Jurkat, Clone E6-1 (cell line): ENCODE measurements at places on chromosomes 2 and 18.

GRCh38 chr2:71691747-71692441 lies 238.5 kb downstream of the DYSF start:
- DNase-seq = no peak

DNA sequence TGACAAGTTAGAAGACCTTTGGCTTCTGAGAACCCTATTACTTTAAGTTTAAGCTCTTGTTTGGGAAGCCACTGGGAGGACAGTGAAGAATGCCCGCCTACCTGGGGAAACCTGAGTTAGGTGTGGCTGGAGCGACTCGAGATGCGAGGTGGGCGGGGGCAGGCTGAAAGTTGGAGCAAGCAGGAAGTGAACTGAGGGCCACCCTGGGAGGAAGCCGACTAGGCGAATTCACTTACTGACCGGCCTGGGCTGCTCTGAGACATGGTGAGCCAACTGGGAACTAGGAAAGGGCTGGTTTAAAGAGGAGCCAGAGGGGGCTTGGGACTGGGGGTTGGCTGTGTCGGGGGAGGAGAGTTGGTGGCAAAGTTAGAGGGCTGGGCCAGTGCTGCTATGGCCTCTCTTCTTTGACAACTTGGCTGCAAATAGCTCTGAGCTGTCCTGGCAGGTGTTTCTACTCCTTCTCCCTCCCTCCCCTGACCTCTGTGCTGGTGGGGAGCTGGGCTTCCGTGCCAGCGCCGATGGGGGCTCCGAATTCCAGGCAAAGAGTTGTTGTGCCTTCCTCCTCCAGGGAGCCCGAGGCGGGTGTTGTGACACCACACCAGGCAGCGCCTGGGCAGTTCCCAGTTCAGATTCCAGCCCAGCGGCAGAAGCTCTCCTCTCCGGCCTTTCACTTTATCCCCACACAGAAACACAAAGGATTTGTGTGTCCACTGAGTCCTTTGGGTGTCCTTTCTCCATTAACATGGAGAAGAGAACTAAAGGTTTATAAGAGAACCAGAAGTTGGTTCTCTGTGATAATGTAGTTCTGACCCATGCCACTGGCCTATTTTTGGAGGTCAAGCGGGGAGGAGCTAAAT lies at the start of gene VAMP8:
VAMP8 (plus strand) TSS at position 201 of the 857 bp plus-strand sequence; CDS start at position 262, 61 bp downstream.
- DNase-seq = no peak

DNA sequence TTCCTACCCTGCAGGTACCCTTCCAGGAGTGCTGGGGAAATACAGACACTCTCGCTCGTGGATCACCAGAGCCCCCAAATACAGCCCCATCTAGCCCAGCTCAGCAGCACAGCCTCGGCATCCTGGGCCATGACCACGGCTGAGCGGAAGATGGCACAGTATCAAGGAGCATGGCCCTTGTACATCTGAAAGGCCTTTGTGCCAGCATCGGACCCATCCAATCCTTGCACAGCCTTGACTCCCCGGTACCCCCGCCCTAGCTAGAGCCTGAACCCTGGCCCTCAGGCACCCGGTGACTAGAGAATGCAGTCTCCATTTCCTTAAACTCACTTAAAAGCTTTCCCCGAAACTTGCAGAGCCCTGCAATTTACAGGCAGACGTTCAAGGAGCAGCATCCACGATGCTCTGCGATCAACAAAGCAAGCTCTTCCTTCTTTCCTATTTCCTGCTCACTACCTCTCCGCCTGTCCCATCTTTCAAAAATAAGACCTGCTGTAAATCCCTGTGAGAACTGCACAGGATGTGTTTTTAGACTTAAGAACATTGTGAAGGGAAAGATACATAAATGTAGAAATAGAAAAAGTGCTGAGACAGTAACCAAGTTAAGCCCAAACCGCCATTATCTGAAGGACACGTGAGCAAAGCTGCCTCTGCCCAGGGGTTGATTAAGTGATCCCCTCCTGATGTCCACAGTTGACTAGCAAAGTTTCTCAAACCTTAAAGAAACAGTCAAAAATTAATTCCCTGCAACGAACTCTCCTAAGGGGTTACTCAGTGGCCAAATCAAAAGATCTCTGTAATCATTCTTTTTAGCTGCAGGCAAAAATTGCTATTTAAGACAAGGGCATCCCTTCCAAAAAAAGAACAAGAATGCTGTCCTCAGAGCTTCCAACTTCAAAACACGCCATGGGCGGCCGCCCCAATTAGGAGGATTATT lies 48.5 kb downstream of the ZNF516 start:
- DNase-seq = no peak

DNA sequence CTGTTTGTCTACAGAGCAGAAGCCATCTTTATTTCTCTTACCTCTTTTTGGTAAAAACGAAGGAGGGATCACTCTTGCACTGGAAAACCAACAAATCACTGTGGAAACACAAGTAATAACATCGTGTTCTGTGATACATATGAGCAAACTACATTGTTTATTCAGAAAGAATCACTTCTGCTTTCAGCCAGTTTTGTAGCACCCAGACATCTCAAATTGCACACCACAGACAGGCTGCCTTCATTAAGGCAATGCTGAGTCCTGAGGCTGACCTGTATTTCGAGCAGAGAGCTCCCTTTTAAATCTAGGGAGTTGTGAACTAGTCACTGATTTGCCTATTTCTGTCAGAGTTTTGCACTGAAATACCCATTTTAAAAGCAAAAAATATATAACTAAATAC lies 1003.2 kb upstream of the FAM98A start:
- no peak for DNase-seq

DNA sequence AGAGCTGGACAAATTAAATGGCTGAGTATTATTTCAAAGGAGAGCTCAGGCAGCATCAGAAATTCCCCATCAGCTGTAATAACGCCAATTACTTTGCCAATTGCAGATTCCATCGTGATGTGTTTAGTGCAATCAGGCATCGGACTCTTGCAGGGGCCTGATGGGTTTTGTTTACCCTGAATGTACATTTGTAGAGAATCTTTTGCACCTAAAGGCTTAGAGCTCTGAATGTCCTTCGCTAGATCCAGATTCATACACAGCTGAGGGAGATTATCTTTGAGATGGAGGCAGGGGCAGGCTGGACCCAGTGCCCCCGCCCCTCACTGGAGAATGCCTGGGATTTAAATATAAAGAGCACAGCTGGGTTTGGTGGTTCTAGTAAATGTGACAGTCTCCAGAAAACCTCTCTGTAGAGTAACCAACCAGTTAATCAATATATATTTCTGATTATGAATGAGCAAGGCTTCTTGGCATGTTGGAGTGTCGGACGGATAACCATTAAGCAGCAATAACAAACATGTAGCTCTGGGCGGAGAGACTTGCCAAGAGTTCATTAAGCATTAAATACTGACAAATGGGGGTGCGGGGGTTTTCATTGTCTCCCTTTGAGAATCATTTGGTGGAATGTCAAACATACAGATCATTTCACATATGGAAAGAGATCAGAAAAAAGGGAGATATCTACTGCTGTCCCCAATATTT lies 200.9 kb downstream of the SETBP1 start:
- DNase-seq = no peak

DNA sequence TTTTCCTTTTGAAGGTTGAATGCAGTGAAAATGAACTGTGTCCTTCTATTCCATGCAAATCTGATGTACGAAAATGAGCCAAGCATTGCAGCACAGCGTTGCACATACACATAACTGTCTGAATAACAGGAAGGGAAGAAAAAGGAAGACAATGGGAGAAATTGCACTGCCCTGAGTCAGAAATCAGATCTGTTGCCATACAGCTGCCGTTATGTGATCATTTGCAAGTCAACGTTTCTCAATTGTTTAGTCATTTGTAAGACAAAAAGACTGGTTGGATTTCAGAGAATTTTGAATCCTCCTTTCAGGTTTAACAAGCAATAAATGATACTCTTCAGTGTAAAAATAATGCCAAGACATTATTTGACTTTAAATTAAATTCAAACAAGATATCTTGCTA lies 284.1 kb downstream of the DSEL start:
- no peak for DNase-seq

GRCh38 chr18:78891185-78891762 lies 88.3 kb upstream of the SALL3 start:
- DNase-seq = no peak

DNA sequence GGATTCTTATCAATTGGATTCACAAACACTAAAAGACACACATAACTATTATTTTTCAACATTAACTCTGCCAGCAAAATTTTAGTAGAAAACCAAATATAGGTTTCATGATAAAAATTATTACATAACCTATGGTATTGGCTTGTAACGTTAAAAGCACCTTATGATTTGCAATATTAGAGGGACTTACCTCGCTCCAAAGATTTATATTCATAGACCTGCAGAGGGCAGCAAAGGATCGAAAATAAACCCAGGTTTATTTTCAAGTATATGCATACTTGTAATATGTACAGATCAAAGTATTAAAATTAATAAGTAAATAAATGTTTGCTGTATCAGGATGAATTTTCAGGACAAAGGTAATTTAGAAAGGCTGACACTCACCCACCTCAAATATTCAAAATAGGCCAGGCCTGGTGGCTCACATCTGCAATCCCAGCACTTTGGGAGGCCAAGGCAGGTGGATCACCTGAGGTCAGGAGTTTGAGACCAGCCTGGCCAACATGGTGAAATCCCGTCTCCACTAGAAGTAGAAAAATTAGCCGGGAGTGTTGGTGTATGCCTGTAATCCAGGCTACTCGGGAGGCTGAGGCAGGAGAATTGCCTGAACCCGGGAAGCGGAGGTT lies 45.3 kb downstream of the LRPPRC start:
- DNase-seq = peak; percentile 22

- DNase-seq = no peak
Measured at GRCh38 chr2:26581266-26581990, 59.7 kb downstream of the CIB4 start.

DNA sequence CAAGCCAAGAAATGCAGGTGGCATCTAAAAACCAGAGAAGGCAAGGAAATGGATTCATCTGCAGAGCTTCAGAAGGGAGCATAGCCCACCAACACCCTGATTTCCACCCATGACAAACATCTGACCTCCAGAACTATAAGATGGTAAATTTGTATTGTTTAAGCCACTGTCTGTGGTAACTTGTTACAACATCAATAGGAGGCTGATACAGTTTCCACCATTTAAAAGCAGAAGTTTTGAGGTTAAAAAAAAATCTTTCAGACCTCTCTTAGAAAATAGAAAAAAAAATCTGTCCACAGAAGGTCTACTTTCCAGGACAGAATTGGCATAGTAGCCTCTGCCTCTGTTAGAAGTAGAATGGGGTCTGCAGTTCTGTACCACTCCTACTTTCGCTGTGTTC lies 37.2 kb downstream of the SLC40A1 start:
- DNase-seq = no peak

GRCh38 chr18:50630895-50631294 lies 71.0 kb downstream of the MAPK4 start:
- no peak for DNase-seq

- no peak for DNase-seq
Measured at GRCh38 chr2:224751996-224752698, 36.0 kb upstream of the CCDC195 start.

DNA sequence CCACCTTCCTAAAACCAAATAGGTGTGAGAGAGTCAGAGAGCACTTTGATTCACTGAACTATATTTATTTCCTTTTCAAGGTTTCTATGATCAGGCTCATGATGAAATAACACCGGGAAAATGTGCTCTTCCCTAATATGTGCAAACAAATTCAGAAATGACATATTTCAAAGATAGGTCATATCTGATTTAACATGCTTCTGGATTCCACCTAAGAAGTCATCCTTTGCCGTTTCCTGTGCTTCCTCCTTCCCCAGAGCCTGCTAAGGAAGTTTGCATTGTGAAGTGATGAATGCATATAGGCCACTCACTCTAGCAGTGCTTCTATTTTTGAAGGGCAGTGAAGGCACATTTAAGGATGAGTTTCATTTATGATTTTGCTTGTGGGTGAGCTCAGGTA lies 327.6 kb downstream of the TDRD15 start:
- DNase-seq = no peak

DNA sequence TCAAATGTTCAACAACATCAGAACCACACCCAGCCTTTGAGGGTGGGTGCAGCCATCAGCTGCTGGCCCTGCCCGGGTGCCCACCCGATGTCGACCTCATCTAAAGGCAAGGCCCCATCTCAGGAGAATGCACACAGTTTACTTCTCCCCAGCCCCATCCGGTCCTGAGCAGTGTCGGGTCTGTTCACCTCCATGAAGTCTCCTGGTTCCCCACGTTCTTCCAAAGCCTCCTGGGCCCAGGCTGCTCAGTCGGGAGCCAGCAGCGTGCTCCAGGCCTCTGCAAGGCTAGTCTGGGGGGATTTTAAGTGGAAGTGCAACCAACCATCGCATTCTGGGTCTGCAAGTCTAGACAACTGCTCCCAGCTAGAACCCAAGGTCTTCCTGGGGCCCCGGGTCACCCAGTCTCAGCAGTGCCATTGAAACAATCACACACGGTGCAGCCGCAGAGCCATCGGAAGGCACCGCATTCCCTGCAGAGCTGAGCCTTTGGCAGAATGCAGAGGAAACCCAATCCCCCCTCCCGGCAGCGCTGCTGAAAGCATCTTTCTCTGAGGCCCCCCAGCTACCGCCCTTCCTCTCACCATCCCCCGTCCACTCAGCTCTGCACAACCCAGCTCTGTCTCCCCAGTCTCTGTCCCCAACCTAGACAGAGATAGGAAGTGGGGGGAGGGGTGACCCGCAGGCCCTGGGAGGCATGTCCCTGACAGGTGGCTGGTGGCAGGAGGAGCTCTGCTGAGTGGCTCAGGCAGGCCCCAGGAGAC lies 8.5 kb downstream of the ESPNL start:
- peak; percentile 77 for DNase-seq

DNA sequence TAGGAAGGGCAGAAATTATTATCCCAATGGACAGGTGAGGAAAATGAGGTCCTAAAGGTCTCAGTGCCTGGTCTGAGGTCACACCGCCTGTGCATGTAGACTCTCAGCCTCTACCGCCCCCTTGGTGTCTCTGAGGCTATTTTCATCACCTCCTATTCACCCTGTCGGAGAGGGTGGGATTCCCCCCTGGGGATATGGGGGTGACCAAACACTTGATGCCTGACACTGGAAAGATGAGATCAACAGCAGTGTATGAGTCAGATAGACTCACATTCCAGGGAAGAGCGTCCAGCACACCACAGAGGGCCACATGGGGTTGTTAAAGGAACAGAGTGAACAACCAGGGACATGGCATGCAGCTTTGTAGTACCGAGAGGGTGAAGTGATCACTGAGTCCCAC lies 199.7 kb downstream of the SMAD2 start:
- no peak for DNase-seq

GRCh38 chr2:85719609-85720240 lies 25.6 kb downstream of the GNLY start:
- DNase-seq = no peak

DNA sequence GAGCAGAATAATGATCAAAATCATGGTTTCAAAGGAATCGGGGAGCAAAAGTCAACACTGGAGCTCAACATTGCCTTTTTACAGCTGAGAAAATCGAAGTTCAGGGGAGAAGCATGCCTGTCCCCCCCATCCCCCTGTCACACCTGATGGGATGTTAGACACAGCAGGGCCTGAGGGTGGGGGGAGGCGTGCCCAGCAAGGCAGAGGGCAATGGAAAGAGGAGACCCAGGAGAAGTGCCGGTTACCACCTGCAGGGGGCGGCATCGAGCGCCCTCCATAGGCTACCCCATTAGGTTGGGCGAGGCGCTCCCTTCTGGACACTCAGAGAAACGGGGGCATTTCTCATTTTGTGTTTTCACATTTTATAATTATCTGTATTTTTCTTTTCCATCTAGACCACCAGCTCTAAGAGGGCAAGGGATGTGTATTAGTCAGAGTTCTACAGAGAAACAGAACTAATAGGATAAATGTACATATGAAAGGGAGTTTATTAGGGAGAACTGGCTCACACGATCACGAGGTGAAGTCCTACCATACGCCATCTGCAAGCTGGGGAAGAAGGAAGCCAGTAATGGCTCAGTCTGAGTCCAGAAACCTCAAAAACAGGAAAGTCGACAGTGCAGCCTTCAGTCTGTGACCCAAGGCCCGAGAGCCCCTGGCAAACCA lies 271.3 kb downstream of the LRATD1 start:
- DNase-seq = peak; percentile 66

- no peak for DNase-seq
Measured at GRCh38 chr2:237790353-237790752, 8.2 kb upstream of the RBM44 start.
